ENCODE measurements at places on chromosomes 5 and 9.
A peak's percentile ranks its signal among the peaks of the same experiment; 100 is the strongest.

- no peak for DNase-seq
These were observed 71.3 kb downstream of the GDA start for GRCh38 chr9:72220589-72220988.

- DNase-seq = peak; percentile 43
These were observed 16.9 kb downstream of the DNAJC18 start for GRCh38 chr5:139422307-139422893.

DNA sequence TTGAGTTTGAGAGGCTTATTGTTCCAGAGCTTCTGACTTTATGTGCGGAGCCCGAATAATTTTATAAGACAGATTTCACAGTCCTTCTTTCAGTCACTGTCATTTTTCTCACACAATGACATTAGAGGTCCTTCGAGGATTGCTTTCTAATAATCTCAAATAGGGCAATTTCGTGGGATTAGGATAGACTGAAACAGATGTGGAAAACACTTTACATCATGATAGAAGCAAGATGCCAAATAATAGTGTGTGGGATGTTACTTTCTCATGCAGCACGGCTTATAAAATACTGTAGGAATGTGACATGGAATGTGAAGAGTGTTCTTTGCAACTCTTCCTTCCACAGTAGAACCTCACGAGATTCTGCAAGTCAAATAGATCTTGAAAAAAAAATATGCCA is 451.3 kb downstream of the SEMA5A start:
- DNase-seq = no peak

GRCh38 chr5:181215997-181216989 is 6.8 kb upstream of the TRIM41 start:
- DNase-seq = no peak

GRCh38 chr9:98248737-98249474 is 6.5 kb downstream of the TBC1D2 start:
- no peak for DNase-seq

DNA sequence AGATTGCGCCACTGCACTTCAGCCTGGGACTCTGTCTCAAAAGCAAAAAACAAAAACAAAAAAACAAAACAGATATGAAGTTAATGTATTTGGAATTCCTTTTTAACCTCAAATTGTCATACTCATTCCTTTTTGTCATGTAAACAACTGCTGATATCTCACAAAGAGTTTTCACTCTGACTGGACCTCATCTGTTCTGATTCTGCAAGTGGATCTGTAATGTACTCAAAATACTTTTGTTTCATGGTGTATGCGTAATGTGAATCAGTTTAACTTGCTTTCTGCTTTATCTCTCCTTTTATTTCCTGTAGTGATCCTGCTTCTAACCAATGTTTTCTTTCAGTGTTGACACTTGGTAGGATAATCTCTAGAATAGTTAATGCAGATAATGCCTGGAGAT is 106.7 kb downstream of the FOCAD start:
- no peak for DNase-seq

- no peak for DNase-seq
These were observed 1.9 kb downstream of the ALDH1A1 start for GRCh38 chr9:72950875-72951442.

GRCh38 chr5:39194466-39195136 is 24.8 kb downstream of the FYB1 start:
- no peak for DNase-seq

DNA sequence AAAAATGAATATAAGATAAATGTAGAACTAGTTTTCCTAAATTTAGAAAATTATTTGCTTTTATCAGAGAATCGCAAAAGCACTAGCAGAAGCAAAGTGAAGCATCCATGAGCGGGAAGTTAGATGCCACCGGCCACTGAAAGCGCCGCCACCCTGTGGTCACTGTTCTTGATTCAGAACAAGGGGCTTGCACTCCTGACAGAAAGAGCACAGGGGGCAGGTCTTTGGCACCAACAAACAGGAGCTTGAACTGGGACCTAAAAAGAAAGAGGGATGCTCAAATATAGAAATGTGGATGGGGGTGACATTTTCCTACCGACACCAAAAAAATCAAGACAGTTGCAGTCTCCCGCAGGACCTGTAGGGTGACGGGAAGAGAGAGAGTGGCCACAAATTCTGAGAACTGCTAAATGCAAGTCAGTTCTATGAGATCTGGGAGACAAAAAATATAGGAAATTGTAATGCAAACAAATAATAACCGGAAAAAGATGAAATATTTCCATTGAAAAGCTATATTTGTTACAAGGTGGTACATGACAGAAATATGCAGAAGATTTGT is 144.3 kb downstream of the CDH12 start:
- DNase-seq = no peak

- no peak for DNase-seq
These were observed 234.0 kb upstream of the NMUR2 start for GRCh38 chr5:152638996-152639552.

DNA sequence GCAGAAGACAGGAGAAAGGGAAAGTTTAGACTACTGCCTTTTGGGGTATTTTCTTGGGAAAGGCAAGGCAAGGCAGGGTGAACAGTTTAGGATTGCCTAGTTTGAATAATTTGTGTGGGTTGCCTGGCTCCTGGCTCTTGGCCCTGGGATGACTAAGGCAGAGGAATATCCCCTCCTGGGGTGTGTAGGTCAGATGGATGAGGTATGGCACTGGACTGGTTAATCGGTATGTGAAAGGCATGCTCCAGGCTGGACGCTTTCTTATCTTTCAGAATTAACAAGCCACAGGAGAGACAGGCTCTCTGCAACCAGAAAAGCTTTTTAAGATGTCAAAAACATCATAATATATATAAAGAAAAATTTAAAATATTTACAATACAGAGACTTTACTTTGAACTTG is 58.6 kb downstream of the STARD4 start:
- no peak for DNase-seq

DNA sequence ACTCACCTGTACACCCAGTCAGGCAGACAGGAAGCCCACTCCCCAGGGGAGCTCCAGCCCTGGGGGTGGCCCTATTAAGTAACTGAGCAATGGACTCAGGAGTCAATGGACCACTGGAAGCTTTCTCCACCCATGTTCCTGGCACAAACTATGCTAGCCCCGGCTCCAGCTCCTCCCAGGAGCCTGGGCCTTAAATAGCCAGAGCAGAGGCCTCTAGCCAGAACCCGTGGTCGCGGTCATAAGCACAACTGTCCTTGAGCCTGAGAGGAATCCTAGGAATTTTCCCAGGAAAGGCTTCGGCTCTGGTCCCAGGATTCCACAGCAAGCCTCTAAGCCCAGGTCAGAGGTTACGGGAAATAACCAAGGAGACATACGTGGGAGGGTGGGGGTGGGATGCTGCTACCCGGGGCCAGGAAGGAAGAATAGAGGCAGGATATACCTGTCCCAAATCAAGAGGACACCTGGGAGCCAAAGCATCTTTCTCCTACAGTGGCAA is 5.5 kb downstream of the SEPTIN8 start:
- DNase-seq = no peak

DNA sequence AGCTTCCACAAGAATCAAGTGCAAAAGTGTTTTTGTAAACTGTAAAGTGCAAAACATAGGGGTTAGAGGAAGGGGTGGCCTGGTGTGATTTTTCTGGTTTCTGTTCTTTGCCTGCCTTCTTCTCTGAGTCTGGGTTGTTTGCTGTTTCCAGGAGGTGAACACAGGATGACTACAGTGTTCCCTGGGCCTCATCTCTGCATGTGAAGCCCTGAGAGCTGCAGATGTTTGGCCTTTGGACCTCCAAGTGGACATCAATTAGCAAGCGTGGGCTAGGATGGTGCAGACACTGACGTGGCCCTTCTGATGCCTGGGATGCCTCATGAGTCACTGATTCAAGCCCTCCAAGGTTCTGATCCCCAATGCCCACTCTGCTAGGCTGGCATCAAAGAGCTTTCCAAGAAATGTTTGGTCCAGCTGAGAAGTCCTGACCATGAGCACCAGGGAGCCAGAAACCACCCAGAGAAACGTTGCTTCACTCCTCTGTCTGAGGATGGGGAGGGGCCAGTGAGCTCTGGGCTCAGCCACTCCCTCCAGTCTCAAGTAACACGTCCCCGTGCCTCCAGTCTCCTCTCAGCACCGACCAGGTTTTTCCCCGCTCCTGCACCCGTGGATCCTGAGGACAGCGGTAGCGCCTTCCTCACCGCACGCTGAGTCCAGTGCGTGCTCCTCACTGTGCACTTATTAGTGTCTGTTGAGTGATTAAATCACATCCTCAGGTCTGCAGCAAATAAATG is 7.6 kb downstream of the IL9 start:
- no peak for DNase-seq

- no peak for DNase-seq
These were observed 101.3 kb downstream of the PAM start for GRCh38 chr5:102856389-102856777.

- no peak for DNase-seq
These were observed 235.4 kb downstream of the DMRT2 start for GRCh38 chr9:1285526-1285925.

GRCh38 chr9:94785215-94786169 is 59.0 kb downstream of the AOPEP start:
- DNase-seq = no peak

- no peak for DNase-seq
These were observed 64.2 kb upstream of the PRSS3 start for GRCh38 chr9:33731142-33731541.

- DNase-seq = no peak
These were observed 33.0 kb upstream of the UGCG start for GRCh38 chr9:111863636-111864035.

DNA sequence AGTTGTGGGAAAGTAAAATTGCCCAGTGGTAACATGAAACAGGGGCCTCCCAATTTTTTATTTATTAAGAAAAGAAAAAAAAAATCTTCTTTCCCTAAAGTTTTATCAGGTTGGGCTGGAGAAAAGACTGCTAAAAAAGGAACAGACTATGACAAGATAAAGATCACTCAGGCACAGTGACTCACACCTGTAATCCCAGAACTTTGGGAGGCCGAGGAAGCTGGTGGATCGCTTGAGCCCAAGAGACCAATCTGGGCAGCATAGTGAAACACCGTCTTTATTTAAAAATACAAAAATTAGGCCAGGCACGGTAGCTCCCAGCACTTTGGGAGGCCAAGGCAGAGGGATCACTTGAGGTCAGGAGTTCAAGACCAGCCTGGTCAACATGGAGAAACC is 312.5 kb downstream of the CETN3 start:
- DNase-seq = no peak

DNA sequence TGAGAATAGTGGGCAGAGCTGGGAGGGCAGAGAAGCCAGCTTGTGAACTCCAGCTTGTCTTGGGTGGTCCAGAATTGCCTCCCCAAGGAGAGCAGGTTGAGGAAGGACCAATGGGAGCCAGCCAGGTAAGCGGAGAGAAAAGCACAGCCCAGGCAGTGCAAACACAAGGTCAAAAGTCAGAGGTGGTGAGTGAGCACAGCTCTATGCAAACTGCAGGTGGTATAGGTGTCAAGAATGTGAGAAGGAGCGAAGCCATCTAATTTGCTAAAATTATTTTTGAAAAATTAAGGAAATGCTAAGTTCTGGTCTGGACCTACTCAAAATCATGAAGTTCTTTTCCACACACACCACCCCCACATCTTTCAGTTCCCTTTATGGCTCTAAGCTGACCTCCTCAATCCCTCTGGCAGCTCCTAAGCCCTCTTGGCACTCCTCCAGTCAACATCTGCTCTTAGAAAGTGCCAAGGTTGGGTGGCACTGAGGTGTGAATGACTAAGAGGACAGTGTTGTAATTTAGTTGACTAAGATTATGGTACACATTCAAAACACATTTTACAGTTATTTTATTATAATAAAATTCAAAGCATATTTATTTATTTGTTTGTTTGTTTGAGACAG is 6.6 kb upstream of the OTULINL start:
- peak; percentile 58 for DNase-seq

GRCh38 chr9:129007766-129008468 is 20.2 kb downstream of the SH3GLB2 start:
- DNase-seq = no peak

GRCh38 chr5:172035049-172035448 is 28.6 kb upstream of the FBXW11 start:
- DNase-seq = no peak

- no peak for DNase-seq
These were observed 191.5 kb downstream of the FBXL7 start for GRCh38 chr5:15691521-15691920.

DNA sequence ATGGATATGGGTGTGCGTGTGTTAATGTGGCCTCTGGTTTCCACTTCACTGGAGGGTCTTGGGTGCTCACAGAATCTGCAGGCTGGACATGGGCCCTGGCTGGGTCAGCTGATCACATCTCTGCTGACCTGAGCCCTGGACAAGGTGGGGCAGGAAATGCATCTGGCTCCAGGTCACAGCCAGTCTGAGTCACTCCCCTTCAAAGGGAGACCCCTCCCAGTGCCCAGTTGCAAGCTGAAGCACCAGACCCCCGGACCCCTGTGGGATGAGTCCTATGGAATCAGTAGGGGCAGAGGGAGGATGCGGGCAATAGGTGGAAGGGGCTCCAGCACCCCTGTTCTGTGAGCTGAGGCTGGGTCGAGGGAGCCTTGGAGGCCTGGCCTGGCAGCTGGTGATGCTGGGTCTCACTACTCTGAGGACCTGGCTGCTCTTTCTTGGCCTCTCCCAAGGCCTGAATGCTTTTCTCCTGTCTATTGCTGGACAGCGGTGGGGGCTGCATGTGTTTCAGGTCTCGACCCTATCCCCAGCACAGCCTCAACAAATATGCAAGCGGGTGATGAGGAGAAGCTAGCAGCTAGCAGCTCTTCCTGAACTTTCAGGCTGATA is 54.5 kb downstream of the PHF2 start:
- DNase-seq = no peak

GRCh38 chr9:110444911-110445310 is 107.2 kb upstream of the TXNDC8 start:
- DNase-seq = no peak

DNA sequence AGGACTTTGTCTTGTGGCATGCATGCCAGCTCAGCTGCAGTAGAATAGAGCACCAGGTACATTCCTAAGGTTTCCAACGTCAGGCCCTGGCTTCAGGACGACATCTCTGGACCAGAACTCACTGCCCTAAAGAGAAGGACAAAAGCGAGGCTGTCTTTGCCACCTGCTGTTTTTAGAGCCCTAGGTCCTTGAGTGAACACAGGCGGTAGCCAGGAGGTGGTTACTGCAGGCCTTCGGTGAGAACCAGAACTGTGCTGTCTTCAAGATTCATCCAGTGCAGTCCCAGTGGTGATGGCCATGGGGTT is 288.9 kb upstream of the CDH18 start:
- DNase-seq = no peak

DNA sequence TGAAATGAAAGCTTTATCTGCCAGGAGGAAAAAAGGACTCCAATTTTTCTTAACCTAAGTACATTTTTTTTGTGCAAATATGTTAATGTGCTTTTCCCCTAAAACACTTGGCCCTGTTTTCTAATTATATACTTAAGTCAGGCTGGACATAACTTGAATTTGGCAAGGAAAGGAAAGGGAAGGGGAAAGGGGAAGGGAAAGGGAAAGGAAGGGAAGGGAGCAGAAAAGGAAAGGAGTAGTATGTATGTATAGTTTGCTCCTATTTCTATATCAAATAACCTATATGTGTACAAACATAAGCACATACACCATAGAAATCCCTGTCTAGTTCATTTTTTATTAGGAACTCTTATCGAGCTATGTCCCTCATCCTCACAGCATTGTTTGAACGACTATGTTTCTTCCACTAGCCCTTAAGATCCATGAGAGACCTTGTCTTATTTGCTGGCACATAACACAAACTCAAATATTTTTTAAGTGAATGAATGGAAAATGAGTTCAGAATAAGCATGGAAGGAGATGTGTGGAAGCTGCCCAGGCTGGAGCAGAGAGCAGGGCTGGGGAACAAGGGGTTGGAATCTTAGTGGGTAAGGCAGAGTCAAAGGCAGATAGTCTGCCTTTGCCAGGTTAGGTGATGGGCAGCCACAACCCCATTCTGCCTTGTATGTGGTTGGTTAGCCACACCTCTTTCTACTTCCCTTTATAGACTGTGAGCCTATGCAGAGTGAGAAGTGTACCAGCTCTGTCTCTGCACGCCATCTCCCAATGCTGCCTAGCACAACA is 70.0 kb downstream of the KLHL3 start:
- DNase-seq = no peak
